ENCODE measurements at places on chromosomes 7 and 10. TPM values are rescaled to one million over a fixed set of nuclear protein-coding genes. Genes with fewer than 3 reads are reported as not detected.

The ANXA8L1 gene
- not detected for total RNA-seq

The USP6NL gene
- total RNA-seq = 13.5 TPM

The SPDYE2B gene
- not detected for total RNA-seq

- H3K4me1 ChIP-seq = no peaks in the 10 kb centered on the region
- no peaks in the 10 kb centered on the region for H3K36me3 ChIP-seq
- H3K27ac ChIP-seq = no peak overlapping the region
- H3K27me3 ChIP-seq = no peaks in the 10 kb centered on the region
Observed at GRCh38 chr10:95728526-95728925, 27.4 kb upstream of the ENTPD1 start.

- H3K36me3 ChIP-seq = no peaks in the 10 kb centered on the region
- H3K27ac ChIP-seq = no peak overlapping the region
- no peak for DNase-seq
- no peak overlapping the region for H3K4me3 ChIP-seq
- H3K27me3 ChIP-seq = no peaks in the 10 kb centered on the region
Observed at GRCh38 chr10:104396581-104396980, 42.9 kb downstream of the CFAP58 start.

DNA sequence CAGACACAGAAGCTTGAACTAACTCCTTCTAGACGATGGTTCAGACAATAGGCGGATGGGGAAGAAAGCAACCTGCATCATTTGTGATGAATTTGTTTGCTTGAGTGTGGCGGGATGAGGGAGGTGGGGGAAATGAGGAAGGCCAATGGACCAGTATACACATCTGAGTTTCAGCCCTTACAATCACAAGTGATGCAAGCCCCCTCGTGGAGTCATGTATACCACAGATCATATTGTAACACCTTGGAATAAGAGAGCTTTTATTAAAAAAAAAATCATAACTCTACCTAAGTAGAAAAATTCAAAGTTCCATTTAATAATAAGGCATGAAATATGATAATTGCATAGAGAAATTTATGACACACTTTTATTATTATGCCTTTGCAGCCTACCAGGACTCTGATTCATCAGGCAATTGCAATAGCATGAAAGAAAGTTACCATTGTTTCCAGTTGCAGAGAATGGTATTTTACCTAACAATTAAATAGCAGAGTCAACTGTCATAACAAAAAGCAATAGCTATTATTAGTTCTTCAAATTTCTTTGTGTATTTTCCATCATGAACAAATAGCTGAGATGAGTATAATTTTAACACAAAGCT is 230.2 kb upstream of the AKR1E2 start:
- no peak overlapping the region for H3K4me3 ChIP-seq
- H3K36me3 ChIP-seq = no peaks in the 10 kb centered on the region
- no peaks in the 10 kb centered on the region for H3K27me3 ChIP-seq
- no peak overlapping the region for H3K27ac ChIP-seq
- H3K4me1 ChIP-seq = no peaks in the 10 kb centered on the region

GRCh38 chr10:78749200-78749599 is 319.6 kb upstream of the ZMIZ1 start:
- H3K4me1 ChIP-seq = no peaks in the 10 kb centered on the region
- no peaks in the 10 kb centered on the region for H3K36me3 ChIP-seq
- no peaks in the 10 kb centered on the region for H3K27me3 ChIP-seq

DNA sequence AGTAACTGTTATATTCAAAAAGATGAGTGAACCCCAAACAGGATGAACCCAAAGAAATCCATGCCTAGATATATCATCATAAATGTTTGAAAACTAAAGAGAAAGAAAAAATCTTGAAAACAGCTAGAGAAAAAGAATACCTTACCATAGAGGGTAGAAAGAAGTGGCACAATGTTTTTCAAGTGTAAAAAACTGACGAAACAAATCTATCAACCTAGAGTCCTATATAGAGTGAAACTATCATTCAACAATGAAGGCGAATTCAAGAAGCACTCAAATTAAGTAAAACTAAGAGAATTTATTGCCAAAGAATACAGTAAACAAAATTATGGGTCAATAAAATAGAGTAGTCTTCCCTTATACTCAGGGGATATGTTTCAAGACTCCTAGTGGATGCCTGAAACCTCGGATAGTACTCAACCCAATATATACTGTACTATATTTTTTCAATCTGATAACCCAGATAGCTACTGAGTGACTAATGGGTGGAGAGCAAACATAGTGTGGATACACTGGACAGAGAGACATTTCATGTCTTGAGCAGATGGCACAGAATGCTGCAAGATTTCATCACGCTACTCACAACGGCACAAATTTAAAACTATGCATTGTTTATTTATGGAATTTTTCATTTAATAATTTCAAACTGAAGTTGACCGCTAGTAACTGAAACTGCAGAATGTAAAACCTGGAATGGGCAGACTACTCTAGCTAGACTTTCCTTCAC is 52.6 kb upstream of the TMEM106B start:
- H3K27ac ChIP-seq = no peak overlapping the region
- H3K36me3 ChIP-seq = no peaks in the 10 kb centered on the region
- no peak overlapping the region for H3K4me3 ChIP-seq
- no peak for DNase-seq

GRCh38 chr7:69757528-69757927 is 159.3 kb downstream of the AUTS2 start:
- no peaks in the 10 kb centered on the region for H3K36me3 ChIP-seq
- DNase-seq = no peak
- no peaks in the 10 kb centered on the region for H3K4me1 ChIP-seq
- no peak overlapping the region for H3K4me3 ChIP-seq
